Cardiac fibroblast (primary cell): ENCODE measurements at places on chromosomes 5 and 9.

- DNase-seq: peak; percentile 26
These were observed 18.6 kb upstream of the KDM4C start for GRCh38 chr9:6739218-6739617.

DNA sequence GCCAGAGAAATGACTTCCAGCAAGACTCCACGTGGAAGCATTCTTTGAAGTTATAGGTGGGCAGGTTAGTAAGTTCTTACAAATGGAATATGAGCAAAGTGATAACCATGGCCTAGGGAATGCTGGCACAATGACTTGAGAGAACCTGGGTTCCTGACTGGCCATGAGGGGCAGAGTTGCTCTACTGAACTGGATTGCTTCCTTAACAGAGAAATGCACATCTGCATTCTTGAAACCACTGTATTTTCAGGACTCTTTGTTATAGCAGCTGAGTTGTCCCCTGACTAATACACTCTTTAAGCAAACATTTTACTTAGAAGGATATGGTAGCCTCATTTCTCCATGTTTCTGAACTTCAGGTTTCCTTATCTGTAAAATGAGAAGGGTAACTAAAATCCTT lies 108.3 kb upstream of the GNA14 start:
- DNase-seq: peak; percentile 23

GRCh38 chr5:32023816-32024215 lies 150.3 kb downstream of the GOLPH3 start:
- DNase-seq: no peak

DNA sequence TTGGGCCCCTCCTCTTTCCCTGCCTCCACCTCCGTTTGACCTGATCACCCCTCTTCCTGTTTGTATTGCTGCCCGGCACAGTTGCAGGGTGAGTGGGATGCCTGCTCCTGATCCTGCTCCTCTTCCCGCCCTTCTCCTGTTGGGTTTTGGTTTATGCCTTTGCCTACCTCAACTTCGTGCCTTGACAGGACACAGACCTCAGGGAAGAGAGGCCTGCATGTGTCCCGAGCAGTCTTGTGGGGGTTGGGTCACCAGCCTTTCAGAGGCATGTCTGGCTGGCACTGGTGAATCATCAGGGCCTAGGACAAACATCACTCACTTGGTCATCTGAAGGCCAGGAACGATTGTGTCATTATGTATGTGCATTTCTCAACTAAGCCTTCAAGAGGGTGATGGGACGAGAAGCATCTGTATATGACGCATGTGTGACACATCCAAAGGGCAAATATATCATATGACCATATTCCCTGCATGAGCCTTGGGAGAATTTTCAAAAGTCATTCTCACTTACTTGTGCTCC lies 56.9 kb downstream of the NPR3 start:
- peak; percentile 80 for DNase-seq

GRCh38 chr5:178416919-178417318 lies 173.3 kb downstream of the COL23A1 start:
- DNase-seq: peak; percentile 15

DNA sequence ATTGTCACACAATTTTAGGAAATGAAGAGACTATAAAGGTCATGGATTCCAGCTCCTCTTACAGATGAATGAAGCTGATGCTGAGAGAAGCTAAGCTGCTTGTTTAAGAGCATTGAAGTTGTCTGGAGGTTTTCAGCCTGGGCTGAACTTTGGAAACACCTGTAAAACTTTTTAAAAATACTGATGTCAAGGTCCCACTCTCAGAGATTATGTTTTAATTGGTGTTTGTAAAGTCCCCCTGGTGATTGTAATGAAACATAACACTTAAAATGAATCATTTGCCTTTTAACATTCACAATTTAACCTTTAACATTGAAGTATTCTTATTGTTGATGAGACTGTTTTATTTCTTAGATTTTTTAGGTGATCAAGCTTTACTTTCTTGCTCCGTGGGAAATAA lies 16.4 kb downstream of the RAD23B start:
- DNase-seq: no peak

DNA sequence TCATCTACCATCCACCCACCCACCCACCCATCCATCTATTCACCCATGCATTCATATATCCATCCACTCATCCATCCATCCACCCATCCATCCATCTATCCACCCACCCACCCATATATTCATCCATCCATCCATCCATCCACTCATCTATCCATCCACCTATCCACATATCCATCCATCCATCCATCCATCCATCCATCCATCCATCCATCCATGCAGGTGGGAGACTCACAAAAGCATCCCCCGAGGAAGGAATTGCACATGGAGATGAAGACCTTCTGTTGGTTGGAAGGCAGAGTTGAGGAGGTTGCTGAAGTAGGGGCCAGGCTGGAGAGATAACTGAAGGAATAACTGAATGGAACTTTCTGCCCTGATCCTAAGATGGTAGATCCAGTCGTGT lies 126.9 kb downstream of the RGS3 start:
- no peak for DNase-seq
